ENCODE measurements at places on chromosomes 11 and 22.

DNA sequence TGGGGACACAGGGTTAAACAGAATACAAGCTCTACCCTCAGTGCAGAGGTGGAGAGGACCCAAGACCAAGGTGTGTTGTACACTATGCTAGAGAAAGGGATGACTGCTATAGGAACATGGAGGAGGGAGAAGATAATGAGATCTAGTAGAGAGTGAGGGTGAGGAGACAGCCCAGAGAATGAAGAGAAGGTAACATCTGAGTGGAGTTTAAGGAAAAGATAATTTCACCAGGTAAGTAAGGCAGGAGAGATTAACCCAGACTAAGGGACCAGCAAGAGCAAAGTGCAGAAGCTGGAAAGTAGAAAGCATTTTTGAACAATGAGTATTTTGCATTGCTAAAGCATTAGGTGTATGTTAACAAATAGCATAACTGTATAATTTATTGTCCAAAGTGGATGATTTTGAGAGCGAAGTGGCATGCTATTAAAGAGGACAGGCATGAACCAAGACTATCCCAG lies 128.8 kb downstream of the RASSF10 start:
- no peak for DNase-seq

- DNase-seq = peak; percentile 38
Observed at GRCh38 chr22:38700270-38700788, 414 bp downstream of the JOSD1 start.

GRCh38 chr11:124834526-124835180 lies 30.6 kb upstream of the ROBO3 start:
- DNase-seq = no peak

GRCh38 chr11:9092072-9092471 lies 673 bp upstream of the SCUBE2 start:
- DNase-seq = no peak

- no peak for DNase-seq
Observed at GRCh38 chr11:44993971-44994704, 43.5 kb upstream of the TP53I11 start.

GRCh38 chr11:18322818-18323570 lies 627 bp downstream of the GTF2H1 start:
- DNase-seq = no peak

DNA sequence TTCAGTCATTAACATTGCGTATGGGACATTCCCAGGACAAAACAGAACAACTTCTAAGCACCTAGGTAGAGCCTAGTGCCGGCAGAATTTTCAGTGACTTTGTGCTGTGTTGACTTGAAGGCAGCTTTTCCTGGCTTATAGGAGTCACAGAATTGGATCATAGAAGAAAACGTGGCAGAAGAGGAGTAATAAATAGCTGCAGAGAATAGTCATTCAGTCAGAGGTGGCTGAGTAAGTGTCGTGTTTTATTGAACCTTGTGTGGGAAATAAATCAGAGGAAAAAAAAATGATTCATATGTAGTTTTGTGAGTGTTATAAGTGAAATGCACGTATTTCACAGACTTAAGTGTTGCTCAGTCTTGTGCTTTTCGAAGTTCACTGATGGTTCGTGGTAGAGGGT lies 2.1 kb downstream of the BARX2 start:
- no peak for DNase-seq

GRCh38 chr11:94379613-94380012 lies 21.6 kb downstream of the GPR83 start:
- no peak for DNase-seq

GRCh38 chr11:83449338-83449913 lies 163.3 kb upstream of the CCDC90B start:
- DNase-seq = no peak

GRCh38 chr11:14460147-14460546 lies 39.5 kb downstream of the COPB1 start:
- DNase-seq = no peak
